ENCODE measurements at places on chromosomes 3 and 15.
A peak's percentile ranks its signal among the peaks of the same experiment; 100 is the strongest.

DNA sequence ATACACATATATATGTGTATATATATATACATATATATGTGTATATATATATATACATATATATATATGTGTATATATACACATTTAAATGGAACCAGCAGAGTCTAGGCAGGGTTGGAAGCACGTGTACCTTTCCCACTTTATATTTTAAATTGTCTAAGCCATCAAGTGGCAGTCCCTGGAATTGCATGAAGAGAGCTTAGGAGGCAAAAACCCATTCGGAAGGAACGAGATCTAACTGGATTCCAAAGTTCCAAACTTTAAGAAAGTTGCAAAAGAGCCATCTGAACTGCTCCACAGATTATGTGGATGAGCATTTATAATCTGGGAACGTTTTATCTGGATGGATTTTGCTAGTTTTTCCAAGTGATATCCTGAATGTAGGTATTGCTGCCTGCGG is 186.5 kb downstream of the FOXP1 start:
- no peak for DNase-seq

GRCh38 chr3:156668073-156668763 is 6.2 kb upstream of the TIPARP start:
- DNase-seq = no peak

DNA sequence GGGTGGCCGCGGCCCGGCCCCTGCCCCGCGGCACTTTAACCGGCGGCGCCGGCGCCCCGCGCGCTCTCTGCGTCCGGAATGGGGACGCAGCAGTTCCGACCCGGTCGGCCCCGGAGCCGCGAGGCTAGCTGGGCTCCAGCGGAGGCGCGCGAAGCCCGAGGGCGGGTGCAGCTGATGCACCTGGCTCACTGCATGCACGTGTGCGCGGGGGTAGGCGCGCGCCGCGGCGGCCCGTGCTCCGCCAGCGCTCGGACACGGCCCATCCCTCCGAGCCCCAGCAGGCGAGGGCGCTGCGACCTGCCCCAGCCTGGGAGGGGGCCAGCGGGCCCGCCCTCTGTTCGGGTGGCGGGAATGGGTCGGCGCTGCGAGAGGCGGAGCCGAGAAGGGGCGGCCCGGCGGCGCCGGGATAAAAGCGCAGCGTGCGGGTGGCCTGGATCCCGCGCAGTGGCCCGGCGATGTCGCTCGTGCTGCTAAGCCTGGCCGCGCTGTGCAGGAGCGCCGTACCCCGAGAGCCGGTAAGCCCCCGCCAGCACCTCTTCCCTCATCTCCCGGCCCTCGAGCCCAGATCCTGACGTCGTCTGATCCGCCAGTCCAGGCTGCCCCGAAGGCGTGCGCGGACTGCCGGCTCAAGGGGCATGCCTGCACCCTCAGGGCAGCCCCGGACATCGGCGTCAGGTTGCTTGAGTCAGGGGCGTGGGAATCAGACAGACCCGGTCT is at the start of the genes CHDH and IL17RB:
CHDH (minus strand) TSS at position 286 of the 717 bp plus-strand sequence. CDS start 22,411 bp downstream, outside the sequence.
IL17RB (plus strand) TSS at position 435 of the 717 bp plus-strand sequence; CDS start at position 456, 21 bp downstream.
- DNase-seq = no peak

- DNase-seq = no peak
Measured at GRCh38 chr3:159170436-159171003, 368.7 kb downstream of the MFSD1 start.

- no peak for DNase-seq
Measured at GRCh38 chr15:31366169-31366734, 39.6 kb downstream of the KLF13 start.

DNA sequence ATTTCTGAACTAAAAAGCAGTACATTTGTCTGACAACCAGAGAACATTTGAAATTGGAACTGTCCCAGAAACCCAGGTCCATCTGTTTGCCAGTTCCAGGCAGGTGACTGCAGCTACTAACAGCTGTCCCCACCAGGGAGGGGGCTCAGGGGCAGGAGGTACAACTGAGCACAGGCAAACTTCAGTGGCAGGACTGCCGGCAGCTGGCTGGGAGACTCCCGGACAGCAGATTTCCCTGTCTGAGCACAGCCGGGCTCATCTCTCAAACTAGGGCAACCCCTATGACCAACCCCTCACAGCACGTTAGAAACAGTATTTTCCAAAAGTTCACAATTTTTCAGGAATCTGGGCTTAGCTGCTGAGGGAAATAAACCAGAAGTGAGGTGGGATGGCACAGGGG is 88.8 kb downstream of the MEGF11 start:
- no peak for DNase-seq

DNA sequence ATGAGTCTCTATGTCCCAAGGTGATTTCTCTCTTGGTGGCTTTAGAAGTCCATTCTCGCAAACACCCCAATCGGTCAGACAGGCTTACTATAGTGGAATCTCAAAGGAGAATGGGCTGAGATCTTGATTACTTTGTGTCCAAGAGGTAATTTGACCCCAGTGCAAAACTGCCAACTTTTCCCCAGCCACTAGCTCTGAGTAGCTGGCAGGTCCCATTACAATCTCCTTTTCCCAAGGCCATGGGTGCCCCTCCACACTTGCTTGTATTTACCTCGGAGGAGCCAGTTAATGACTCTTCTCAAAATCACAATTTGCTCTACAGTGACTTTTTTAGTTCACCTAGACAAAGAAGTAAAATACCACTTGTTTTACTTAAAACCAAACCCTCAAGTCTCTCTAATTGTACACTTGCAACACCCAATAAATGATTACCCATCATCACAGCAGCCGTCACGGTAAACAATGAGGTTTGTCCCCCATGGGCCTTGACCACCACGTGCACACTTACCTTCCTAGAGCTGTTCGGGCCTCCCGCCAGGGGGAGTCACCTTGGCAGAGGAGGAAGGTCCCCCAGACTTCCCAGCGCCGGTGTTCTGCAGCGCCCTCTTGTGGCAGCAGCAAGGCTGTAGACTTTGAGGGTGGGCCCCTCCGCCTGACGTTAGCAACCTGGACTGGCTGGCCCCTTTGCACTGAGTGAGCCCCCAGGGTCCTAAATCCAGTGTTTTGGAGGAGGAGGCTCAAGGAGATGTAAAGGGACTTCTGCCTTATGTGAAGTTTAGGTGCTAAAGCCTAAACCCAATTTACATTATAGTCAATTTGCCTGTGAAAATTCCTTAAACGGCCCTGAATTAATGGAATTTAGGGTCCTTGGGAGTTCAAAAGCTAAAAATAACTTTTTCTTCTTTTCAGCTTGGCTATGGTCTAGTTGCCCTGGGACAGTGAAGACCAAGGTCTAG is 18.7 kb upstream of the HDAC11 start:
- DNase-seq = no peak

- no peak for DNase-seq
Measured at GRCh38 chr3:170603770-170604510, 18.1 kb upstream of the SLC7A14 start.

- DNase-seq = no peak
Measured at GRCh38 chr3:72011485-72011884, 226.5 kb upstream of the PROK2 start.

DNA sequence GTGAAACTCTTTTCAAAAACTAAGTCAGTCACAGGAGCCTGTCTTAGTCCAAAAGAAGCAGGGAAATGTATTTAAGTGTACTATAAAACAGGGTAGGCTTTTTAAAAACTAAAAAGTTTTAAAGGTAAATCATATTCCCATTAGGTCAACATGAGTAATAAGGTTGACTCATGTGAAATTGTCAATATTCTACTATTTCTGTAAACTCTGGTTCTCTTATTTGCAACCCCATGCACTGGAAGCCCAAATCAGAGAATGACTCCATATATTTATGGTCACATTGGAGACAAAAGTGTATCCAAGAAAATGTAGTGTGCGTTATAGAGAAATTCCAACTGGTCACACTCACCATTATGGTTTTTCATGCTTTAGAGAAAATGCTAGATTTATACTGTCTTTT is 600.3 kb upstream of the TGFBR2 start:
- no peak for DNase-seq

DNA sequence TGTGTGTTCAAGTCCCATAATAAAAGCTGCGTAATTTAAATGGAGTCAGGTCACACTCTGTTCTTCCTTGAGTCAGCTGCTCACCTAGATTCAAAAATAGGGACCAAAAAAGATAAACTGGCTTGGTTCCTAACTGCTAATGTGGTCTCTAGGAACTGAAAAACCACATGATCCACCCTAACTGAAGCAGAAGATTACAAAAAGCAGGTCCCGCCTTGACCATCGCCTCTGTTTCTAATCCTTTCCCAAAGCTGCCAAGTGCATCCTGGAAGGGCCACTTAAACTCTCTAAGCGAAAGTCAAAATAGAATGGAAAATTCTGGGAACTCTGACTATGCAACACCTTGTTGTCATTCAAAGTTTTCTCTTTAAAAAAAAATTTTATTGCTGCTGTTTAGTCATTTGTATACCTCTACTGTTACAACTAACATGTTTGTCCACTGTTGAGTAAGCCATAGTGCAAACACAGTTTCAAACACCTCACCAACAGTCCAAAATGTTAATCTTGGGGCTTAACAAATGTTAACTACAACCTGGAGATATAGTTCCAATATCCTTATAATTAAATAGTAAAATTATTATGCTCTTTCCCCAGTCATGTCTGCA is 88.9 kb upstream of the THBS1 start:
- no peak for DNase-seq

GRCh38 chr3:135311699-135312098 is 516.6 kb downstream of the EPHB1 start:
- no peak for DNase-seq

GRCh38 chr3:148360051-148360450 is 337.7 kb upstream of the AGTR1 start:
- DNase-seq = no peak

GRCh38 chr3:53503195-53503594 is 8.8 kb downstream of the CACNA1D start:
- no peak for DNase-seq

- no peak for DNase-seq
Measured at GRCh38 chr15:51825698-51826097, 3.8 kb upstream of the TMOD3 start.

- no peak for DNase-seq
Measured at GRCh38 chr3:138234401-138235179, 47.5 kb downstream of the ARMC8 start.

DNA sequence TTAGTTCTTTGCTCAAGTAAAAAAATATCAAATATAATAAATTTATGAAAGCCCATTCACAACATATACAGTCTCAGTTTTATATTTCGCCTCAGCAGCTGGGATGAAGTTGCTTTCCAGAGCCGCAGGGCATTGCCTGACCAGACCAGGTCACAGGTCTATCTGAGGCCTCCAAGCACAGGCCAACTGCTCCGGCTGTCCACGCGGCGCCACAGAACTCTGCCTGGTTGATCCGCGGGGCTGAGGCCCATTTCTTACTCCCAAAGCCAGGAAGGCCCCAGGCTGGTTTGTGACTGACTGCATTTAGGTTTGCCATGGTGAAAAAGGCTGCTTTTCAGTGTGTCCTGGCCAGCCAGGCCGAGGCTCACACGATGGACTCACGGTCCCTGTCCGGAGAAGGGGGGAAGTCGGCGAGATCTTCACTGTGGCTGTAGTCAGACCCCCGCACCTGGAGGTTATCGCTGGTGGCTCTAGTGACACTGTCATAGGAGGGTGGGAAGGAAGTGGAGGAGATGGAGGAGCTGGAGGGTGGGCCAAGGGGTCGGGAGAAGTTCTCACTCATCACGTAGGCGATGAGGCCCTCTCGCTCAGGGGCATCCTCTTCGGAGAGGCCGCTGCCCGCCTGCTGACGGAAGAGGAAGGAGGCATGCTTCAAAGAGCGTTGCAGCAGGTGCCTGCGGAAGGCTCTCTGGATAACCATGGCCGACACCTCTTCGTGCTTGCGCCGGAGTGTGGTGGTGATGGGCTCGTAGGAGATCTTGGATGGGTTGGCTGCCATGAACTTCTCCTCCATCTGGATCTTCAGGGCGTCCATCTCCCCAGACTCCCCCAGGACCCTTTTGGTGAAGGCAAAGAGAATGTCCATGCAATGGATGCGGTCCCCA is 54.1 kb downstream of the EXOG start:
- no peak for DNase-seq

GRCh38 chr15:86079508-86080266 is at the start of gene AGBL1:
Gene AGBL1, plus strand, starts transcription at chr15:86079871.
- DNase-seq = no peak

DNA sequence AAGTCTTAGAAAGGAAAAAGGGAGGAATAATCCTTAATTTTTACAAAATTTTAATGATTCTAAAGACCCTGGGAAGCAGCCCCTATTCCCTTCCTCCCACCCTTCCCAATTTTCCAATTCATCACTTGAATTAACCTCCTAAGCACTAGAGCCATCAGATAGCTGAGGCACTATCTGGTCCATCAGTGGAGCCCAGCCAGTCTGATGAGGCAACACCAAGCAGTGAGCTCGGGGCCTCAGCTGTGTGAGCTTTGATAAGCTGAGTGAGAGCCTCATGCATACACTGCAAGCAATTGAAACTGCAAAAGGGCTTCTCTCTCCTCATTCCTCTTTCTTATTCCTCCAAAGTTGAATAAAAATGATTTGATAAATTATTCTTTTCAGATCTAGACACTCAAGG is 31.9 kb downstream of the TUSC7 start:
- no peak for DNase-seq

GRCh38 chr3:110062716-110063115 is 725.4 kb upstream of the DPPA4 start:
- DNase-seq = no peak

- DNase-seq = peak; percentile 59
Measured at GRCh38 chr15:60351066-60351465, 46.7 kb downstream of the ANXA2 start.

DNA sequence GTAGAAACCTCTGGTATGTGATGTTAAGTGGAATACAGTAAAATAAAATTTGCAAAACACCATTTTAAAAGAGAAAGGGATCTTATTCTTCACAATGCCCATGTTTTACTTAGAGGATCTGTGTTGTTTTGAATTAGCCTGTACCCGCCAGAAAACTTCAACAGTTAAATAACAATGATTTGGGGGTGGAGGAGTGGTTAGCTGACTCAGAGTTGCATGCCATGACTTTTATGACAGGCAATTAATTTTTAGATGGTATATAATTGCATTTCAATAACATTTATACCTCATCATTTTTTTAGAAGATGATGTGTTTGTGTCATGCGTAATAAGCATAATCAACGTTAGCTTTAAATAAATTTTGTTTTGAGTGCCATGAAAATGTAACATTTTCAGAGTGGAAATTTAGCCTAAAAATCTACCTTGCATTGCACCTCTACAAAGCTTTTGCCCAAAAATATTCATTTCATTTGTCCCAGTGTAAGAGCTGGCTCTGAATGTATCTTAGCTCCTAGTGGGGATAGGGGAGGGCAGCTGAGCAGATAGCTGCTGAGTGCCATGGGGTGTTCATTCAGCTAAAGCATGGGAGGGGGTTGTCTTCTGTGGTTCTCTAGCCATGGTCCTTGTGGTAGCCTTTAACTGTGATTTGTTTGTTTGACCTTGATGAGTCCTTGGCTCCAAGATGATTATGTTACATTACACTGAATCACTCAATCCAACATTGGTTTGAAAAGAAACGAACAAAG is 379.8 kb downstream of the LPP start:
- no peak for DNase-seq

- no peak for DNase-seq
Measured at GRCh38 chr3:132783152-132783551, 60.9 kb upstream of the NPHP3 start.

DNA sequence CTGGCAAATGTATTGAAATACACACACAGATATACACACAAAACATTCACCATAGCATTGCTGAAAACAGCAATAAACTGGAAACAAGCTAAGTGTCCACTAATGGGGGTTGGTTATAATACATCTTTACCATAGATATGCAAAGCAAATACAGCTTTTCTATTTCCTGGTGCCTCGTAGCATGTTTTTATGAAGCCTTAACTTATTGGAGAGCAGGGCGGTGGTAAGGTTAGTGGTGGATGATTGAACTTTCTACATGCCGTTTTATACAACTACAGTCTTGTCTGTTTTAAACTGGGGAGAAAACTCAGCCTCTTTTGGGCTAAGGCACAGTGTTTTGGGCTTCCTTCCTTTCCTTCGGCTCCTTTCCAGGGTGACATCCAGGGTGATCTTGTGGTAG is 104.5 kb downstream of the NR2F2 start:
- DNase-seq = no peak

GRCh38 chr3:111910806-111911205 is 51.7 kb downstream of the PHLDB2 start:
- no peak for DNase-seq
